ENCODE measurements at places on chromosomes 6 and 20. TPM values are rescaled to one million over a fixed set of nuclear protein-coding genes. Genes with fewer than 3 reads are reported as not detected.

GRCh38 chr6:166488076-166488685 is 98.3 kb downstream of the RAMACL start:
- H3K36me3 ChIP-seq: peaks cover 36% of the 10 kb centered on the region
- peak overlapping the region; percentile 87 for H3K27ac ChIP-seq
- DNase-seq: no peak

SAMD5 gene
- total RNA-seq: 18.6 TPM

DNA sequence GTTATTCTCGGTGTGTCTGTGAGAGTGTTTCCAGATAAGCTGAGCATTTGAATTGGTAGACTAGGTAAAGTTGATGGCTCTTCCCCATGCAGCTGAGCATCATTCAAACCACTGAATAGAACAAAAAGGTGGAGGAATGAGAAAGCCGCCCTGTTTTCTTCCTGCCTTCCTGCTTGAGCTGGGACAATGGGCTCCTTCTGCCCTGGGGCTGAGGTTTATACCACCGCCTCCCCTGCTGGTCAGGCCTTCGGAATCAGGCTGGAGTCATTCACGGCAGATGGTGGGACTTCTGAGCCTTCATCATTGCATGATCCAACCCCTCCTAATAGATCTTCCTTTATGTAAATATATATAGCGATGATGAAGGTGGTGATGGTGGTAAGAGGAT is 124.9 kb downstream of the ANKRD60 start:
- no peak for DNase-seq
- H3K27ac ChIP-seq: no peak overlapping the region
- H3K27me3 ChIP-seq: peaks cover 7% of the 10 kb centered on the region
- no peaks in the 10 kb centered on the region for H3K36me3 ChIP-seq
- H3K4me1 ChIP-seq: peaks cover 5% of the 10 kb centered on the region

GRCh38 chr6:1131285-1132079 is 180.4 kb upstream of the FOXQ1 start:
- no peaks in the 10 kb centered on the region for H3K36me3 ChIP-seq
- no peak overlapping the region for H3K4me3 ChIP-seq
- H3K27me3 ChIP-seq: peaks cover 5% of the 10 kb centered on the region
- H3K27ac ChIP-seq: peak overlapping the region; percentile 43

DNA sequence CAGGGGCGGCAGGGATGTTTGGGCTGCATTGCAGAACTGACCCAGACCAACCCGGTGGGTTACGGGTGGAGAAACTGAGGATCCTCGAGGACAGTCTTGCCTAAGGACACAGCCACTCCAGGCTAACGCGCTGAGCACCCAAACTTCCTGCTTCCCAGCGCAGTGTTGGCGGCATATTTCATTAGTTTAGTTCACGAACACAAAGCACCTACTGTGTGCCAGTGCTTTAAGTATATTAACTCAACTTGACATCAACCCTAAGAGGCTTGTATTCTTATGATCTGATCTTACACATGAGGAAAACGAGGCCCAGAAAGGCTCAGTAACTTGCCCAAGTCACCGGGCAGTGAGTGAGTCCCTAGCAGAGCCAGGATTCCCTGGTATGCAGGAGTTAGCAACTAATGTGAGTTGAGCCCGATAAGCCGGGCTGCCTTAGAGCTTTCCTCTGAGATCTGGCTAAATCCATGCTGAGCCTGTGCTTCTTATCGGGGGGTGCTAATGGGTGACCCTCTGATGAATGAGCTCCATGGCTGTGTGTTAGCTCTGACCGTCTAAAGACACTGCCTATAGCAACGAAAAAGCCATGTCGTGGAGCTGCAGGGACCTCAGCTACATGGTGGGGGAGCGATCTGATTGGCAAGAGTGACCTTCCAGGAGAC is 92.7 kb downstream of the CD40 start:
- H3K4me1 ChIP-seq: peaks cover under 1% of the 10 kb centered on the region
- peaks cover 22% of the 10 kb centered on the region for H3K27me3 ChIP-seq
- no peak for DNase-seq
- H3K27ac ChIP-seq: no peak overlapping the region

ULBP3 gene
- 3.0 TPM for total RNA-seq

NR2E1 gene
- not detected for total RNA-seq

DNA sequence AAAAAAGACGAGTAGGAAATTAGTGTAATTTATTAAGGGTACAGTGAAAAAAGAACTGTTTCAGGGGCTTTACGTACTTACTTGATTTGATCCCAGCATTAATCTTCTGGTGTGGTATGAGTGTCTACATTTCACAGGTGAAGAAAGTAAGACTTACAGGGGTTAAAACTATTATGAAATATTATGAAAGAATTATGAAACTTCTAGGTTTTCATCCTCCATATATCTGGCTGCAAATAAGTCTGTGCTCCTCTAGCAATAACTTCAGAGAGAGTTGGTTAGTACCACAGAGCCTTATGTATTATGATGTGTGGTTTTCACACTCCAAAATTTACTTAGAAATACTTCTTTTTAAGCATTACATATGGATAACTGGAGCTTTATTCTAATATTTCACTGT is 41.9 kb downstream of the ZFAND3 start:
- no peak overlapping the region for H3K4me3 ChIP-seq
- H3K27me3 ChIP-seq: no peaks in the 10 kb centered on the region
- H3K36me3 ChIP-seq: peaks cover under 1% of the 10 kb centered on the region
- no peak for DNase-seq
- H3K27ac ChIP-seq: no peak overlapping the region

- H3K36me3 ChIP-seq: no peaks in the 10 kb centered on the region
- H3K27me3 ChIP-seq: peaks cover 2% of the 10 kb centered on the region
- no peak overlapping the region for H3K27ac ChIP-seq
- H3K4me1 ChIP-seq: peaks cover 10% of the 10 kb centered on the region
These were observed 68.3 kb upstream of the BTBD3 start for GRCh38 chr20:11849270-11849915.

CITED2 gene
- 421 TPM for total RNA-seq

PPP1R14C gene
- 0.46 TPM for total RNA-seq

DNA sequence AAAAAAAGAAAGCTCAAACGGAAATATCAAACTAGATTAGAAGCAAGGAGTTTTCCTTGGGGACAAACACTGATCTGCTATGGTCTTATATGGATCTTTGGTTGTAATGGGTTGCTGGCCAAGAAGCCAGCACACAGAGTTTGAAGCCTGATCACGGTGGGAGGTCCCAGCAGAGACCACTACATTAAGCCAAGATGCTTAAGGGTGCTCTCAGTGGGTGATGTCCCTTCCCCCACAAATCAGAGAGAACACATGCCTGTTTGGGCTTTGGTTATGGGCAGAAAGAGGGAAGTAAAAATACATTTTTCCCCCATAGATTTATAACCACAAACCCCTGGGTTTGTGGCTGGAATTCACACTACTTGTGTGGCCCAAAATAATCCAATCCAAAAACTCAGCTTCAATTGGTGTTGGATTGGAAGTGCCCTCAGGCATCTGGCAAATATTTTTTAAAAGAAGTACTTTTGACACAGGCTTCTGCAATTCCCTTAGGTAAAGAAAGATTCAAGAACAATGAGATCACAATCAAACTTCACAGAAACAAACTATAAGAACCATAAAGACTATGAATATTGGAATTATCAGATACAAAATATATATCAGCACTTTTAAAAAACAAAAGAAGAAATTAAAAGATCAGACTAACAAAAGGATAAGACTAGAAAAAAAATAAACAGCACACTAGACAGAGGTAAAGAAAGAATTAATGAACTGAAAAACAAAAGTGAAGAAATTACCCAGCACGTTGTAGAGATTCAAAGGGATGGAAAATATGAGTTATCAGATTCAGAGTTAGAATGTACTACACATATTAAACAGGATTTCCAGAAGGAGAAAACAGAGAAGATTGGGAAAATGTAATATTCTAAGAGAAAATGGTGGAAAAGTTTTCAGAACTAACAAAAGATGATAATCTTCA is 44.7 kb downstream of the ESF1 start:
- no peak overlapping the region for H3K4me3 ChIP-seq
- H3K27me3 ChIP-seq: no peaks in the 10 kb centered on the region
- DNase-seq: no peak
- peaks cover 41% of the 10 kb centered on the region for H3K36me3 ChIP-seq
- H3K27ac ChIP-seq: no peak overlapping the region

RNF217 gene
- total RNA-seq: 55.2 TPM

- no peak for DNase-seq
- H3K4me1 ChIP-seq: peaks cover 15% of the 10 kb centered on the region
These were observed 215.0 kb upstream of the PLCB4 start for GRCh38 chr20:8853805-8854338.

EPHA7 gene
- 424 TPM for total RNA-seq

DNA sequence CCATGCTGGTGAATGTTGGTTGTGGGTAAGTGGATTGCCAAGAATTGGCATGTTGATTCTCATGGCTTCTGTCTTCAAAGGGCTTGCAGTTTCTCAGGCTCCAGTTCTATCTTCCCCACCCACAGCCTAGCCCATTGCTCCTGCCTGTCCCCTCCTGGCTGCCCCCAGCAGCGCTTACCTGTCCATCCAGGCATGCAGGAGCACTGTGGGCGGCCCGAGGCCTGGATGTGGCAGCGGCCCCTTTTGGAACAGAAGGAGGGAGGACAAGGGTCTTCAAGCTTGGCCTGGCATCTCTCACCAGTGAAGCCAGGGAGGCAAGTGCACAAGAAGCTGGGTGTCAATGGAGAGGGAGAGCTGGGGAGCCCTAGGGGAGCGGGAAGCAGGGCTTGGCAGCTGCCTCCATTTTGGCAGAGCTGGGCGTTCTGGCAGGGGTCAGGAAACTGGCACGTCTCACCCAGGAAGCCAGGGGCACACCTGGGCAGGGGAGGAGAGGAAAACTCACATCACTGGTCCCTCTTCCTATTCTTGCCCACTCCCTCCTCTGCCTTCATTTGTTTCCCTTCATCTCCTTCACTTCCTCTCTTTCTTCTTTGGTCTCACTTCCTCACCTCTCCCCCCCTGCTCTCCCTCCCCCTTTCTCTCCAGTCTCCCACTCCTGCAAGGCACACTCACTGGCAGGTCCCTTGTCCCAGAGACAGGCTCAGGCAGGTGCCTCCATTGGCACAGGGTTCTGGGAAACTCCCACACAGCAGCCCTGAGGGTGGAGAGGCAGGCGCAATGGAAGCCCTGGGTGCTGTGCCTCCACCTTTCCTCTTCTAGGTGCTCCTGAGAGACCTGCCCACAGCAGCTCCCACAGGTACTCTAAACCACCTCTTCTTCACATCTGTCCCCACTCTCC is 1.3 kb downstream of the NOTCH4 start:
- H3K4me3 ChIP-seq: no peak overlapping the region
- H3K4me1 ChIP-seq: no peaks in the 10 kb centered on the region
- peaks cover 22% of the 10 kb centered on the region for H3K27me3 ChIP-seq
- DNase-seq: no peak

- no peaks in the 10 kb centered on the region for H3K4me1 ChIP-seq
- no peak for DNase-seq
- no peak overlapping the region for H3K27ac ChIP-seq
- H3K27me3 ChIP-seq: peaks cover 14% of the 10 kb centered on the region
These were observed 84.0 kb upstream of the SLC22A16 start for GRCh38 chr6:110560239-110561007.
